M059J (cell line): ENCODE measurements at places on chromosomes 13 and 19. TPM values are rescaled to one million over a fixed set of nuclear protein-coding genes. Genes with fewer than 3 reads are reported as not detected.

DNA sequence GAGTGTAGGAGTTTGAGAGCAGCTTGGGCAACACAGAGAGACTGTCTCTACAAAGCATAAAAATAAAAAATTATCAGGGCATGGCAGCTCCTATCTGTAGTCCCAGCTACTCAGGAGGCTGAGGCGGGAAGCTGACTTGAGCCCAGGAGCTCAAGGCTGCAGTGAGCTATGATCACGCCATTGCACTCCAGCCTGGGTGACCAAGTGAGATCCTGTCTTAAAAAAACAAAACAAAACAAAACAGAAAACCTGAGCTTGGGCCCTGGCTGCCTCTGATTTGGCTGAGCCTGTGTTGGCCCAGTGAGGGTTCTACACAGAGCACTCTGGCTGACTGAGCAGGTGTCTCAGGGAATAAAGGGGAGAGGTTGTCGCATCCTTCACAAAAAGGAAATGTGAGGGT is 8.0 kb downstream of the SLC7A9 start:
- no peak for DNase-seq

DNA sequence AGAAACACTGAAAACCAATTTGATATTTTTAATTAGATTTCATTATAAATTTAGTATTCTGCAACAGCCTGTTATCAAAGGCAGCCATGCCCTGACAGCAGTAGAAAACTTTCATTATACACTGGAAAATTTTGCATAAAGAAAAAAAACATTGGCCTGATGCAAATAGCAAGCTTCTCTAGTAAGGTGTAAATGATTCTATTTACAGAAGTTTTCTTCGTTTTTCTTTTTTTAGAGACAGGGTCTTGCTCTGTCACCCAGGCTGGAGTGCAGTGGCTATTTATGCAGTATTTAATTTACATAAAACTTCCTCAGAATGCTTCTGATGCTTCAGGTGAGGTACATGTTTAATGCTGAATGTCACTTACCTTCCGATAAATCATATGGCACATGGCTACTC is 67.0 kb downstream of the ABCC4 start:
- no peak for DNase-seq

DNA sequence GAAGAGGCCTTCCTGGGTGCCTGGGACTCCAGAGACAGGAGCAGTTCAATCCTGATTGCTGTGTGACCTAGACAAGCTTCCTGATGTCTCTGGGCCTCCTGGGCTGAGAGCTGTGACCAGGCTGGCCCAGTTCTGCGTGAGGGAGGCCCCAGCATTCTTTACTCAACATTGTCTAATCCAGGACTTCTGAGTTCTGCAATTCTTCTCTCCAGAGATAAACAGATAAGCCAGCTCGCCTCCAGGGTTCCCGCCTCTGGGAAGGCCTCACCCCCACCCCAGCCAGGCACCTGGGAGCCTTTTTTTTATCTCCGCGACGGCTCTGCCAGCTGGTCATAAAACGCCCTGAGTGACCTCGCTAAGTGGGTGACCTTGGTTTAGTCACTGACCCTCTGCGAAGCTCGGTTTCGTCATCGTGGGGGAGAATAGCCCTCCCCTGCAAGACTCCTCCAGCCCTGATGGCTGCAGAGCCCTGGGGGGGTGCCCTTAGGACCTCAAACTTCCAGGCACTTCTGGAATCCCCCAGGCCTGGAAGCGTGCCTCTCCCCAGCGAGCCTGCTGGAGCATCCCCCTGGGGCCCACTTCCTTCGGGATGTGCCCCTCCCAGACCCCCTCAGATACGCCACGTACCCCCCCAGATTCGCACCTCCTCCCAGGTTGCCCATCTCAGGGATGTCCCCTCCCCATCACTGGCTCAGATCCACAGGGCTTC is 1.9 kb downstream of the SULT2B1 start:
- DNase-seq = peak; percentile 98

DNA sequence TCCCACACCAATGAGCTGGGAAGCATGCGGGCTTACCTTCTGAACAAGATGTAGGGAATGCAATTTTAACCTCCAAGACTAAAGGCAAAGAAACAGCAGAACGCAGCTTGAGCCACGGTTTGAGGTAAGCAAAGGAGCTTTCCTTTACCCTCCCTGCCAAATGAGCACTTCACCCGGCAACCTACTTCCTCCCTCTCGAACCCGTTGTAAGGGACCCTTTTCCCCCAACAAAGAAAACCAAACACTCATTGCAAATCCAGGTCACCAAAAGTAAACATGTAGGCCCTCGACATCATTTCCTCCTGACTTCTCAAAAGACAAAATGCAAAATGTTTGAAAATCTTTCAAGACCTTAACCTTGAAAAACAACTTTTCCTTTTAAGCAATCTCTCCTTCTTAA is 65.3 kb downstream of the ABCC4 start:
- no peak for DNase-seq

DNA sequence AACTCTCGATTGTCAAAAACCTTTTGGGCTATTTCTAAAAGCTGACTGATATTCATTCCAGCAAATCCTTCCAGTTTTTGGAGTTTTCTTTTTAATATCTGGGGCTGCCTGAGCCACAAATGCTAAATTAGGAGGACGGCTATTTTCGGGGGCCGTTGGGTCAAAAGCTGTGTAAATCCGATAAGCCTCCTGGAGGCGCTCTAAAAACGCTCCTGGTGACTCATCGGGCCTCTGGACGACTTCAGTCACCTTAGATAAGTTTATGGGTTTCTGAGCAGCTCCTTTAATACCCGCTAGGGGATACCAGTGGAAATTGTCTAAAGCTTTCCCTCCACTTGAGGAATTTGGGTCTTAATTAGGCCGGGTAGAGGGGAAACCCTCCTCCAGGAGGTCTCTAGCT is 66.4 kb downstream of the ZNF730 start:
- peak; percentile 2 for DNase-seq

DNA sequence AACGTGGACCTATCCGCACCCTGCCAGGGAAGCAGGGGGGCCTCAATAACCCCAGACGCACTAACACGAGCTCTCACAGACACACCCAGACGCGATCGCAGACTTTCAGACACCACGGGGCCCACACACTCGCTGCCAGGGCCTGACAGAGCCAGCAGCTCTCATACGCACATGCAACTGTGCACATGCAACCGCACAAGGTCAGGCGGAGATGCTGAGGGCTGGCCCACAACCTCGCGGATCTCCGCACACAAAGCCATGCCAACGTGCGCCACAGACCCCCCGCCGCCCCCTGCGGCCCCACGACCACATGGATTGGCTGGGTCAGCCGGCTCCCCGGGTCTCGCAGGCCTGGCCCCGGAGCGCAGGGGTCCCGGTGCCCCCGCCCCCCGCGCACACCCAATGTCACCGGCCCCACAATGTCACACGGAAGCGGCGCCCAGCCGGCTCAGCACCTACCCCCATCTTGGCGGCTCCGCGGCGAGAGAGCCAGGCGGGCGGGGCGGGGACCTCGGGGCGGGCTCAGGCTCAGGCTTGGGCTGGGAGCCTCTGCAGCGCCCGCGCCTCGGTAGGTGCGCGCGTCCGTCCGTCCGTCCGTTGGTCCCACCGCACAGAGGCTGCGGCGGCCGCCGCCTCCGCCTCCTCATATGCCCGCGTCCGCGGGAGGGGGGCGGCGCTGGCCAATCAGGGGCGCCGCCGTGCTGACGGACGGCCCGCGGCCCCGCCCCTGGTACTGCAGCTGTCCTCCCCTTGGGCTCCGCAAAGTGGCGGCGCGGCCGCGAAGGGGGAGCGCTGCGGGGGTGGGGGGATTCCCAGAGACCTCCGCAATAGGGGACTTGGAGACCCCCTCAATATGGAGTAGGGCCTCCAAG is at the start of gene ATP1A3:
Gene ATP1A3 (minus strand): TSS at position 619 of the 872 bp plus-strand sequence. CDS start 154 bp downstream, at position 465.
- DNase-seq = peak; percentile 39

DNA sequence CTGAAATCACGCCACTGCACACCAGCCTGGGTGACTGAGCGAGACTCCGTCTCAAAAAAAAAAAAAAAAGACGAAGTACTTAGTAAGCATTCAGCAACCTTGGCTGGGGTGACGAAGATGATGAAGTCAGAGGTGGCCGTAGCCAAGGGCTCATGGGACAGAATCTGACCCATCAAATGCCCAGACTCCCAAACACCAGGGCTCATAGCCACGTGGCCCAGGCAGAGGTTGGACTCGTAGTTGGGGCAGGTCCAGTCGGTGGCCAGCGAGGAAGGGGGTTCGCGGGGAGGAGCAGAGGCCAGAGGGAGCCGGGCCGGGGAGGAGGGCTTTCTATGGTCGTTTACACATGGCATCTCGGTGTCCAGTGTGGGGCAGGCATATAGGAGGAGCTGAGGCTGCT is 52.1 kb upstream of the EHD2 start:
- no peak for DNase-seq

- DNase-seq = no peak
These were observed 24.4 kb upstream of the GPR18 start for GRCh38 chr13:99282264-99283231.

GRCh38 chr19:35056513-35057063 is 15.1 kb downstream of the HPN start:
- no peak for DNase-seq

GRCh38 chr13:111168107-111168506 is 53.0 kb downstream of the ARHGEF7 start:
- DNase-seq = no peak

GRCh38 chr19:1901940-1902404 is 3.2 kb upstream of the ADAT3 start:
- DNase-seq = no peak

GRCh38 chr13:19581675-19582074 is 20.3 kb upstream of the TPTE2 start:
- no peak for DNase-seq

DNA sequence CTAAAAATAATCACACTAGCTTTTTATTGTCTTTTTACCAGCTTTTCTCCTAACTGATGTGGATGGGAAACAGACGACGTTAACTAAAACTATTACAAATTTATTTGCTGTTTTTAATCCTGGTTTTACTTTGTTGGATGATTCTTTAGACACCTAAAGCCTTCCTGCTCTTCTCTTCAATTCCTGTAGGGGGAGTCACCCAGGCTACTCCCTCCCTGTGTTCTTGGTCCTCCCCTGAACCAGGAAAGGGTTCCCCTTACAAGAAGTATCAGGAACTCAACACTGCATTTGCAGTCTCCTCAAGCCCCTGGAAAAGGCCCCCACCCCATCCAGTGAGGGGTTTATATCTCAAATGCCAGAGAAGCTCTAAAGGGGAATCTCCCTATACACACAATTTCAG is 206.1 kb downstream of the SUCLA2 start:
- DNase-seq = no peak

DNA sequence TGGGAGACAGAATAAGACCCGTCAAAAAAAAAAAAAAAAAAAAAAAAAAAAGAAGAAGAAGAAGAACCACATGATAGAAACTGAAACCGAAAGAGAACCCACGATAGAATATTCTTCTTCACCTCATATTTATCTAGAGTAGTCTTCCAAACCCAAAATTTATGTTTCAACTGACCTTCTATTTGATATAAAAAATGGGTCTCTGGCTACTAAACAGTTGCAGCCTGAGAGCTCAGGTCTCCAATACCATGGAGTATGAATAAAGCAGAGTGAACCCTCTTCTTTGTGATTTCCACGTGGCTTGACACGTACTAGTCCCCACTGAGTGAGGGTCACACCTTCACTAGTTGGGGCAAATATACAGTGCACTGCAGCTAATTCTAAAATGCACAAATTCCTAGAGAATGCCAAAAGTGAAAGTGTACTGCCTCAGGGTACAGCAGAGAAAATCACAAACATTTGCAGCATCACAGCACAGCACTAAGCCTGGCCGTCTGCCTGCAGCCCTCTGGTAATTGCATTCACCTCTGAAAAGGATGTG is 30.8 kb upstream of the RFC3 start:
- peak; percentile 58 for DNase-seq

- DNase-seq = peak; percentile 98
These were observed 33.3 kb upstream of the GAS6 start for GRCh38 chr13:113897161-113897560.

DNA sequence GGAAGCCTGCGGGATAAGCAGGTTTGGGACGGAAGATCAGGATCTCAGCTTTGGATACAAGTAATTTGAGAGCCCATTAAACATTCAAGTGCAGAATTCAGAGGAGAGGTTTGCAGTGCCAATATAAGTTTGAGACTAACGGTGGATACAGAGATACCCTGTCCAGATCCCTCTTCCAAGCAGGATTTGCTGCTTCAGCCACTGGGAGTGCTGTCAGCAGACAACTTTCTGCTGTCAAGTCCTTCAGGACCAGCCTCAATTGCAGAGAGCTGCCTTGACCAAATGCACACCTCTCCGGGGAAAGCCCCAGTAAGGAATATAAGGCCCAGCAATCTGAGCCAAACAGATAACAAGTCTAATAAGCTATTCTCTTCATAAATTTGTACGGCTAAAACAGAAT is 46.1 kb upstream of the ZNF780A start:
- DNase-seq = no peak

- DNase-seq = peak; percentile 77
These were observed 122.0 kb downstream of the ENOX1 start for GRCh38 chr13:43664700-43665191.

GRCh38 chr13:39148513-39148961 is 110.3 kb downstream of the NHLRC3 start:
- peak; percentile 80 for DNase-seq

GRCh38 chr13:42600943-42601342 is 27.0 kb downstream of the TNFSF11 start:
- DNase-seq = peak; percentile 57

- no peak for DNase-seq
These were observed 554.5 kb downstream of the PCDH9 start for GRCh38 chr13:66675620-66676019.

The CADM4 gene
- 1.5 and 4.0 TPM in 2 replicates for total RNA-seq

The LILRA2 gene
- not detected in 2 replicates for total RNA-seq

The PSG6 gene
- total RNA-seq = 0.79 and 0.89 TPM in 2 replicates

The ATP4B gene
- not detected in 2 replicates for total RNA-seq

The CPB2 gene
- not detected in 2 replicates for total RNA-seq

The CLEC17A gene
- total RNA-seq = not detected in 2 replicates

The LCP1 gene
- total RNA-seq = 21.3 and 29.6 TPM in 2 replicates

The CYP4F12 gene
- total RNA-seq = not detected in 2 replicates

The SHD gene
- not detected in 2 replicates for total RNA-seq

The RYR1 gene
- total RNA-seq = not detected in 2 replicates

The SHC2 gene
- total RNA-seq = 0.05 TPM in 1 of 2 replicates, not detected in the other

The ZNF677 gene
- 6.4 and 7.7 TPM in 2 replicates for total RNA-seq

The TPTE2 gene
- total RNA-seq = not detected in 2 replicates

The SCGB2B2 gene
- 0.07 TPM in 1 of 2 replicates, not detected in the other for total RNA-seq

The ZNF541 gene
- 0.27 TPM in 1 of 2 replicates, not detected in the other for total RNA-seq

The MCEMP1 gene
- not detected in 2 replicates for total RNA-seq

The EBPL gene
- 70.8 and 91.9 TPM in 2 replicates for total RNA-seq

The CBARP gene
- total RNA-seq = 0.44 and 4.4 TPM in 2 replicates

The ONECUT3 gene
- not detected in 2 replicates for total RNA-seq
